Stimulated activated CD4-positive, alpha-beta T cell treated with anti-CD3 and anti-CD28 coated beads, Interleukin-4, amount 100 ng/mL, for 48 hours (primary cell): ENCODE measurements at places on chromosomes 2 and 18.

DNA sequence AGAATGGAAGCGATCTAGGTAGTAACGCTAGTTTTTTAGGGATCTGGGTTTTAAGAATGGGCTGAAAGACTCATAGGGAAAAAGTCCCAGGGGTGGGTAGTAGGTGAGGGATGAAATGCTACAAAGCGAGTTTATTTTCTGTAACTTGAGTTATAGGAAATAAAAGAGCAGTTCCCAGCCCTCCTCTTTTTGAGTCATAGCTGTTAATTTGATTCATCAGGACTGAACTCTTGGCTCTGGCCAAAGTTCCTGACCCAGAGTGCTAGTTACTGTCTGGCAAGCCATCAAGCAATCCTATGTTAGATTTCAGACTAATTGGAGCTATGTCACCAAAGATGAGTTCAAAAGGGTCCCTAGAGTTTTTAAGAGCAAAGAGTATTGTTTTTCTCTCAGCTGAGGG lies 17.4 kb upstream of the NOSTRIN start:
- DNase-seq, result no peak

GRCh38 chr18:36307513-36307912 lies 10.0 kb downstream of the FHOD3 start:
- DNase-seq, result no peak

- DNase-seq, result no peak
These were observed 615.6 kb upstream of the CDH2 start for GRCh38 chr18:28792404-28793086.

GRCh38 chr18:58896734-58897508 lies 32.2 kb downstream of the ZNF532 start:
- no peak for DNase-seq
